ENCODE measurements at places on chromosomes 4 and X. TPM values are rescaled to one million over a fixed set of nuclear protein-coding genes. Genes with fewer than 3 reads are reported as not detected.

The ZIC3 gene
- total RNA-seq: not detected

The CSAG1 gene
- total RNA-seq: not detected

The FGF16 gene
- total RNA-seq: not detected

The RGN gene
- 18.7 TPM for total RNA-seq

The PAGE1 gene
- not detected for total RNA-seq

The CT45A2 gene
- total RNA-seq: not detected

The ARMCX1 gene
- total RNA-seq: 26.5 TPM

The SMIM14 gene
- total RNA-seq: 8.7 TPM

The KLKB1 gene
- total RNA-seq: 1.1 TPM

The CPE gene
- 64.3 TPM for total RNA-seq

The ADRA2C gene
- total RNA-seq: 5.9 TPM

The GPR82 gene
- 0.27 TPM for total RNA-seq

The HSFX2 gene
- total RNA-seq: not detected

The DMRTC1 gene
- total RNA-seq: not detected
